ENCODE measurements at places on chromosomes 12 and 14. TPM values are rescaled to one million over a fixed set of nuclear protein-coding genes. Genes with fewer than 3 reads are reported as not detected.

Gene TMCC3
- 5.7 TPM for total RNA-seq

- no peak overlapping the region for H3K4me3 ChIP-seq
- H3K36me3 ChIP-seq: no peaks in the 10 kb centered on the region
- peaks cover 10% of the 10 kb centered on the region for H3K4me1 ChIP-seq
These were observed 295.9 kb downstream of the DIO2 start for GRCh38 chr14:79915406-79915805.

Gene CPNE6
- 0.44 TPM for total RNA-seq

DNA sequence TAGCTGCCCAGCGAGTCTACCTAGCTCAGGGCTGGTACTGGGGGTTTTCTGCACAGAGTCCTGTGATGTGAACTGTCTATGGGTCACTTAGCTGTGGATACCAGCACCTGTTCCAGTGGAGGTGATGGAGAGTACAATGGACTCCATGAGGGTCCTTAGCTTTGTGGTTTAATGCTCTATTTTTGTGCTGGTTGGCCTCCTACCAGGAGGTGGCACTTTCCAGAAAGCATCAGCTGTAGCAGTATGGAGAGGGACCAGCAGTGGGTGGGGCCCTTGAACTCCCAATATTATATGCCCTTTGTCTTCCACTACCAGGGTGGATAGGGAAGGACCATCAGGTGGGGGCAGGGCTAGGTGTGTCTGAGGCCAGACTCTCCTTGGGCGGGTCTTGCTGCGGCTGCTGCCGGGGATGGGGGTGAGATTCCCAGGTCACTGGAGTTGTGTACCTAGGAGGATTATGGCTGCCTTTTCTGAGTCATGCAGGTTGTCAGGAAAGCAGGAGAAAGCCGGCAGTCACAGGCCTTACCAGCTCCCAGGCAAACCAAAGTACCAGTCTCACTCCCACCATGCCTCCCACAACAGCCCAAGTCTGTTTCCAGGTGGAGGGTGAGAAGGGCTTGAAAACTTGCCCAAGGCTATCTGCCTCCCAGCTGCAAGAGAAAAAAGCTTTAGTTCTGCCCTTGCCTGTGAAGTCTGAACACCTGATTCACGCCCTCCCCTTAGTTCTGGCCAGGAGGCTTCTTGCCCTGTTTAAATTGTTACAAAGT lies 163.0 kb upstream of the NUDT4 start:
- peaks cover 5% of the 10 kb centered on the region for H3K27me3 ChIP-seq
- no peaks in the 10 kb centered on the region for H3K36me3 ChIP-seq
- no peak for DNase-seq
- no peaks in the 10 kb centered on the region for H3K4me1 ChIP-seq
- H3K27ac ChIP-seq: no peak overlapping the region

DNA sequence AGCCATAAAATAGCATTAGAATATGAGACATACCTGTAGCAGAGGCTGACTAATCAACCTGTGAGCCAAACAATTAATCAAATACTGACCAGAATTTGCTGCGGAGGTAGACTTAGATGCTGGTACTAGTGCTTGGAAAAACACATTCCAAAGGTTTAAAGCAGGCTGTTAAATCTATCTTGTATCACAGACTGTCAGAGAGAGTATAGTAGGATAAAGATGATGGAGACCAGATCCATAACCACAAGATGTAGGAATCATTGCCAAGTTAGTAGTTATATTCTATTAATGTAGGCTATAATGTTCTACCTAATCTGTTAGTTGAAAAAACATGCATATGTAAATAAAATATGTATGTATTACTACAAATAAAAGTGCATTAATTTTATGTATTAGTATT lies 726.2 kb downstream of the SLC6A15 start:
- H3K27me3 ChIP-seq: peaks cover 2% of the 10 kb centered on the region
- H3K36me3 ChIP-seq: peaks cover 3% of the 10 kb centered on the region
- no peak for DNase-seq
- H3K4me3 ChIP-seq: no peak overlapping the region
- no peak overlapping the region for H3K27ac ChIP-seq

GRCh38 chr12:124130691-124131591 lies 157.9 kb downstream of the ZNF664 start:
- no peak overlapping the region for H3K27ac ChIP-seq
- H3K4me3 ChIP-seq: no peak overlapping the region
- DNase-seq: no peak
- peaks cover 8% of the 10 kb centered on the region for H3K4me1 ChIP-seq

Gene PTPRR
- 0.34 TPM for total RNA-seq

GRCh38 chr14:23641915-23642588 lies 5.9 kb downstream of the DHRS2 start:
- H3K27ac ChIP-seq: no peak overlapping the region
- H3K27me3 ChIP-seq: peaks cover under 1% of the 10 kb centered on the region
- H3K36me3 ChIP-seq: no peaks in the 10 kb centered on the region
- no peak overlapping the region for H3K4me3 ChIP-seq

DNA sequence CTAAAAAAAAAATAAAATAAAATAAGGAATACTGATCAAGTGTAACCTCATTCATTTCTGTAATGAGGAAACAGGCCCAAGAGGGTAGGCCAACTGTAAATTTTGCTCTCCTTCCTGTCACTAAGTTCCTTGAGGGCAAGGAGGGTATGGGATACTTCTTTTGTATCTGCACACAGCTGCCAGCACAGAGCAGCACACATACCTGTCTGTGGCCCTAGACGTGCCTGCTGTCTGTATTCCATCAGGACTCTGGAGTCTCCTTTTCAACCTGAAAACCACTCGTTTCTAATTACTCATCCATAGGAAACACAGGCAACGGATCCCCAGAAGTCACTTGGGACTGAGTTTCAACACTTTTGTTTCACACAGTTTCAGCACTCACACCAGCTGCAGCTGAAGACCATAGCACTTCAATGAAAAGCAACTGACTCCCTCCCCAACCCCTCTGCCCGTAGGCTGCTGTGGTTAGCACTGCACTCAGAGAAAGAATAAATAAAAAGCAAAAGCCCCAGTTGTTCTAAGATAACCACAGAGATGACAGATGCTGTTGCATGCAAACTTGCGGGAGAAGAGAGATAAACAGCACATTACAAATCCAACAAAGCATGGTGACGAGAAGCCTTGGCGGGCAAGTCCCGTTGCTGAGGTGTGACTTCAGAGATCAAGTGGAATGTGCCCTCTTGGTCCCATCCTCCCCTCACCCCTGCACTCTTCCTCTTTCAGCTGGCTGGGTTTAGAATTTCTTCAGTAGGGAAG lies 24.9 kb downstream of the CRACR2A start:
- DNase-seq: no peak
- peaks cover 32% of the 10 kb centered on the region for H3K4me1 ChIP-seq
- H3K36me3 ChIP-seq: no peaks in the 10 kb centered on the region

Gene PCED1B
- total RNA-seq: 0.27 TPM

DNA sequence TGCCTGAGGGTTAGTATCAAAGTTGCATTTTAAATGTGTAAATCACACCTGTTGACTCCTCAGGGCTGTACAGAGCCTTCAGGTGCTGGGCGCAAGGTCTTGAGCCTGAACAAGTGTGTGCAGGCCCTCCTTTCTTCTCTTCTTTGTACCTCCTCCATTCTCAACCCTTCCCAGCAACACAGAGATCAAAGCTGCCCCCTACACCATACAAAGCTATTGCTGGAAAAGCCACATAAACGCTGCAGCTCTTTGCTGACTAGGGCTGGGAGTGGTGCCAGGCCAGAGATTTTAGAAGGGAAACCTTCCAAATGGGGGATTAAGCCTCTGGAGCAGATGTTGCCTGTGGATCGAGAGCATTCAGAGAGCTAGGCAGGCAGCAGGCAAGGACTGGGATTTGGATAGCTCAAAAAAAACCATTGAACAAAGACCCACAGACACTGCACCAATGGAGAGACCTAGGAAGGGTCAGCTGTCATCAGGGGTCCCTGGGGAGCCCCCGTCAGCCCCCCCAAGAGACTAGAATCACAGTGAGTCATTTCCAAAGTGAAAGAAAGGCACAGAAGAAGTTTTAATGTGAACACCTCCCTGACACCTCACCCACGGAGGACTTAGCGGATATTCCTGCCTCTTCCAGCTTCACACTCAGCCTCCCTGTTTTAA lies 18.2 kb upstream of the SUSD6 start:
- H3K36me3 ChIP-seq: no peaks in the 10 kb centered on the region
- no peak overlapping the region for H3K4me3 ChIP-seq
- peak overlapping the region; percentile 60 for H3K27ac ChIP-seq

GRCh38 chr14:96653597-96653996 lies 143.6 kb upstream of the VRK1 start:
- DNase-seq: no peak
- peaks cover 6% of the 10 kb centered on the region for H3K36me3 ChIP-seq
- H3K4me3 ChIP-seq: no peak overlapping the region
- no peak overlapping the region for H3K27ac ChIP-seq
- H3K27me3 ChIP-seq: no peaks in the 10 kb centered on the region
- no peaks in the 10 kb centered on the region for H3K4me1 ChIP-seq

Gene ETFBKMT
- 2.2 TPM for total RNA-seq

Gene RBP5
- total RNA-seq: 1.2 TPM

Gene LTBP2
- 1.2 TPM for total RNA-seq

DNA sequence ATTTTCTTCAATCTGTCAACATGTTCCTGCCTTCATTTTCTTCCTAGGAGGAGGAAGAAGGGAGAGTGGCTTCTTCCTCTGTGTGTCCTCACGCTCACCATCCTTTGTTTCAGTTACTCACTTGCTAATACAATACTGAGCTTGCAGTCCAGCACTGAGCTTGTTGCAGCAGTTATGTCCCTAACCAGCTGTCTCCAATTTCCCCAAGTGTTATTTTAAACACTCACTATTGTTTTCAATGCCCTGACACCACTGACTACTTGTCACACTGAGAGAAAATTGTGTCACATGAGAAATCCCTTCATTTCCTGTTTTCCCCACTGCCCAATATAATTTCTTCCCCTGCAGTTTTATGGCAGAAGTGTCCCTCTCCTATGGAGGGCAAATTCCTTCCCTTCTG lies 53.4 kb downstream of the HSD17B6 start:
- H3K27ac ChIP-seq: no peak overlapping the region
- peaks cover 2% of the 10 kb centered on the region for H3K27me3 ChIP-seq
- peaks cover 2% of the 10 kb centered on the region for H3K4me1 ChIP-seq
- no peak for DNase-seq
- H3K4me3 ChIP-seq: no peak overlapping the region

Gene TAS2R13
- 2.0 TPM for total RNA-seq

Gene KSR2
- 0.47 TPM for total RNA-seq

DNA sequence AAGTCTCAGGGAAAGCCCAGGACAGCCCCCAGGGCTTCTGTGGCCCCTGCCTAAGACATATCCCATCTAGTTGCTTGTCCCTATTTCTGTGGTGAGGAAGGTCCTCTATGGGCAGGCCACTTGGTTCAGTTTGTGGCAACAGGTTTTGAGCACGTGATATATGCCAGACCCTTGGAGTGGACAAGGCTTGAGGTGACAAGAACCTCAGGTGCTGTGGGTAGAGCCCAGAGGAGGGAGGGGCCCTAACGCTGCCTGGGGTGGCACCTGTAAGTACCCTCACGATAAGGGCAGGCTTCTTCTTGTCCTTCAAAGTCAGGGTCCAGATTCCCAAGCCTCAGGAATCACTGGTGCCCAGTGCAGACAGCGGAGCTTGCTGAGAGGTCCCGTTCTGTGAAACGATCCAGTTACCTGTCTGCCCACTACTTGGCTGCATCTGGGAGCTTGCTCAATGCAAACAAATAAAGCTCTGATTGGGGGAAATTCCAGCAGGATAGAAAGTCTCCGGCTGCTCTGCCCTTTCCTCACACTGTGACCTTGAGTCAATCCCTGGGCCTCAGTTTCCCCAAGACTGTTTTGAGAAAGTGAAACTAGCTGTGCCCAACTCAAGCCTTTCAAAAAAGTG lies 47.7 kb upstream of the FAM181A start:
- no peak overlapping the region for H3K4me3 ChIP-seq

Gene E2F7
- total RNA-seq: 4.2 TPM

Gene DAO
- not detected for total RNA-seq

Gene TMPRSS12
- not detected for total RNA-seq

Gene OAS2
- not detected for total RNA-seq

DNA sequence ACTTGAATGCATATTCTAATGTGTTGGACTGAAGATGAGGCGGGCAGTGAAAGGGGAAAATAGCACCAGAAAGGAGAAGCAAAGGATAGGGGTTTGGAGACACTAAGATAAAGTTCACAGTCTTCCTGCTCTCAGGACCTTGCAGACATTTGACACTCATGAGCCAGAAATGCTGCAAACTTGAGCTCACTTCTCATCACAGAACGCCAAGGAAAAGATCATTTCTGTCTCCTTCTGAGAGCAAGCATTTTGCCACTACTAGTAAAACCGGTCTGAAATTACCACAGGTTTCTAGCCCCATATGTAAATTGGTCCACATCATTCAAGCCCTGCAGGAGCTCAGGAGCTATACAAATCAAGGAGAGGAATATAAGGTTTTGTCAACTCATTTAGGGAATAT lies 44.6 kb upstream of the ANO2 start:
- no peak overlapping the region for H3K27ac ChIP-seq
- no peaks in the 10 kb centered on the region for H3K36me3 ChIP-seq
- no peak overlapping the region for H3K4me3 ChIP-seq
- DNase-seq: no peak
- no peaks in the 10 kb centered on the region for H3K4me1 ChIP-seq

DNA sequence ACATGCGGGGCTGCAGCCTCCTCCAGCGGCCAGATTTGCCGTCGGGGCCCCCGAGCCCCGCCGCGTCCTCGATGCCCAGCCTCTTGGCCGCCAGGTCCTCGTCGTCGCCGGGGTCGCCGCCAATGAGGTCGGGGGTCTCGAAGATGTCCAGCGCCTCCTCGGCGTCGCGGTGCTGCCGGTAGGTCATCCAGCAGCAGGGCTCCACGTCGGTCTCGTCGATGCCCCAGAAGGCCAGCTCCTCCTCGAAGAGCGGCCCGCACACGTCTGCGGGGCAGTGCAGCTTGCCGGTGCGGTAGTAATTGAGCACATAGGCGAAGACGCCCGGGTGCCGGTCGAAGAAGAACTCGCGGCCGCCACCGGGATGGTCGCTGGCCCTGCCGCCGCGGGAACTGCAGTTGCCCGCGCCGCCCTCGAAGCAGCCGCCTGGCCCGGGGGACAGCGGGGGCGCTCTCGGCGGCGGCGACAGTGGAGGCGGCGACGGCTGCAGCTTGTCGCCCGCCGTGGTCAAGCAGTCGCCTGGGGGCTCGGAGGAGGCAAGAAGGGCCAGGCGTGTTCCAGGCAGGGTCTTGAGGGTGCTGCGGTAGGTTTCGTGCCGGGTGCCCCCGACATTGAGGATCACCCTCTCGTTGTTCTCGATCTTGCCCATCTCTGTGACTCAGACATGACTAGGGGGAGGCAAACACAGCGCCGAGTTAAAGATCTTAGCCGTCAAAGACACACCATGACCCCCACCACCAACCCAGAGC lies 2.1 kb downstream of the KCNC2 start:
- H3K36me3 ChIP-seq: peaks cover 6% of the 10 kb centered on the region
- H3K27me3 ChIP-seq: peaks cover 9% of the 10 kb centered on the region
- no peaks in the 10 kb centered on the region for H3K4me1 ChIP-seq
- peak overlapping the region; percentile 93 for H3K4me3 ChIP-seq
- DNase-seq: peak; percentile 53
- H3K27ac ChIP-seq: no peak overlapping the region

Measured in glutamatergic neuron (in vitro differentiated cells).